Retinal pigment epithelial cell (primary cell): ENCODE measurements at places on chromosomes 7 and 10.

DNA sequence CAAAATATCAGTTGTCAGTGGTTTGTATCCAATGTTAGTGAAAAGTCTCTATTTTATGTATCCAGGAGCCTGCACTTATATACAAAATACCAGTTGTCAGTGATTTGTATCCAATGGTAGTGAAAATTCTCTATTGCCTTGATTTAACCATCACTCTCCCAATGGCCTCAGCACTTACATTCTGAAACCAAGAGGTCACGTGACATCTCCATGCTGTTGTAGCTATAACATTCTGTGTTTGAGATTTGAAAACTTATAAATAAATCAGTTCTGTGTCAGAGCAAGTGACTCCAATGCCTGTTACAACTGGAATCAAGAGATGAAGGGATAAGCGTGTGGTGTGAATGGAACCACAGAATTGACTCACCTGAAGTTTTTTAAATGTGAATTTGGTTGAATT is 30.6 kb upstream of the GATA3 start:
- no peak for DNase-seq

- no peak for DNase-seq
These were observed 39.2 kb upstream of the SLC35B4 start for GRCh38 chr7:134355927-134356326.

GRCh38 chr10:20855398-20856038 is 41.6 kb downstream of the NEBL start:
- DNase-seq: no peak

- DNase-seq: no peak
These were observed 91.8 kb downstream of the RGS10 start for GRCh38 chr10:119450606-119451299.

- no peak for DNase-seq
These were observed 113.3 kb downstream of the FANK1 start for GRCh38 chr10:126009650-126010049.

DNA sequence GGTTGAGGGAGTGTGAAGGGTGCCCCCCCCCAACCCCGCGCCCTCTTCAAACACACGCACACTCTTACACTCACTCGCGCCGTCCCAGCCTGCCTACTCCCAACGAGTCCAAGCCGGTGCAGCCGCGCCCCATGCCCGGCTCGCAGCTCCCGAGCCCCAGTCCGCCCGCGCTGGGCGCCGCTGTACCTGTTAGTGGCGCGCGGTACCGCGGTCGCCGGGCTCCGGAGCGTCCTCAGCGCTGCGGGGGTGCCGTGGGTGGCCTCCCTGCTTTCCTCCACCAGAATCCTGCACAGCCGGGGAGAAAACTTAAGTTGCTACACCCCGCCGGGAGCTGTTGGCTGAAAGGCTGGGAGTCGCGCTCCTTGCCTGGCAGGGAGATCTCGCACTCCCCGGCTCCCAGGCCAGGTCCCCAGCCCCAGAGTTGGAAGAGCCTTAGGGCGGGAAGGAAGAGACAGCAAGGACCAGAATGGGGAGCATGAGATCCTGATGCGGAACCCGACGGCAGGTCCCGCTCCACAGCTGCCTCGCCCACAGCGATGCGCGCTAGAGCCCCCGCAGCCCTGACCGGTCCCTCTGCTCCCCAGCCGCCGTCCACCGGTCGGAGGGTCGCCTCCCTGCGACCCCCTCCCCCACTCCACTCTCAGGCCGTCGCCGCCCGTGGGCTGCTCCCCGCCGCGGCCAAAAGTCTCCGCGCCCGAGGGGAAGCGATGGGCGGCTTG is 863 bp downstream of the ST8SIA6 start:
- no peak for DNase-seq

DNA sequence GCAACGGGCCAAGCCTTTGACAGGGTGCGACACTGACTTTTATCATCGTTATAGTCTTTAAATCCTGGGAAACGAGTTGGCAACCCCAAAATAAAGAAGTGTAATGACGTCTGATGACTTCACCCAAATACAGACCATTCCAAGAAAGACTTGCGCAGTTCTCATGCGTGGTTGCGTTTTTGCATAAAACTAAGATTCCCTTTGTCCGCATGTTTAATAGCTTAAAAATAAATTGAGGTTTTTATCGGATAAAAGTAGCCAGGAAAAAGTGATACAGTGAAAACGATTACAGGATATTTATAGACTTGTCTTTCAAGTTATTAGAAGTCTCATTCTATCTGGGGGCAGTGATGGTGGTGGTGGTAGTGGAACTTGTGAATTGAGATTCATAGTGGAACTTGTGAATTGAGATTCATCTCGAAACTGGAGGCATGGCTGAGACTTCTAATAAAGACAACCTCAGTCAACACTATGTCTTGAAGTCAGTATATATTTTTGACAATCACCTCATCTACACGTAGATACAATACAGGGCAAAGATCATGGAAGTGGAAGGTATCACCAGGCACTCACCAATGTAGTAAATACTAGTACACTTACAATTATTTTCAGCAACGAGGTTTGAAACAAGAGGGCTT is 1.2 kb upstream of the NAMPT start:
- DNase-seq: no peak

DNA sequence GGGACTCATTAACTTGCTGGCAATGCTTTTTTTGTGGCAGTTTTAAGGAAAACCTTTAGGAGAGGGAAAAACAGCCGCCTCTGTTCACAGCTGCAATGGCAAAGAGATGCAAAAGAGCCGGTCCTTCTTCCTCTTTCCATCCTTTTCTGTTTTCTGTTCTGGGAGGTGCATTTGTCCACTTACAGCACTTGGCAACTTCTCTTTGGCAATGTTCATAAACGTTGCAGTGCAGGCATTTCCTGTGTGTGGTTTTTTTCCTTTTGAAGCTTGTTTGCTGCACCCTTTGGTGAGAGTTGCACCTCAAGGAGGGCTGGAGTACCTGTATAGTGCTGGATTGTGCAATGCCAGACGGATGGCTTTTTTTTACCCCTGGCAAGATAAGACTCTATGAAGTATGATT is 53.9 kb upstream of the HABP2 start:
- no peak for DNase-seq

- no peak for DNase-seq
These were observed 24.9 kb downstream of the LUC7L2 start for GRCh38 chr7:139384611-139385010.

GRCh38 chr7:72577107-72577506 is 165.0 kb upstream of the CALN1 start:
- DNase-seq: no peak

DNA sequence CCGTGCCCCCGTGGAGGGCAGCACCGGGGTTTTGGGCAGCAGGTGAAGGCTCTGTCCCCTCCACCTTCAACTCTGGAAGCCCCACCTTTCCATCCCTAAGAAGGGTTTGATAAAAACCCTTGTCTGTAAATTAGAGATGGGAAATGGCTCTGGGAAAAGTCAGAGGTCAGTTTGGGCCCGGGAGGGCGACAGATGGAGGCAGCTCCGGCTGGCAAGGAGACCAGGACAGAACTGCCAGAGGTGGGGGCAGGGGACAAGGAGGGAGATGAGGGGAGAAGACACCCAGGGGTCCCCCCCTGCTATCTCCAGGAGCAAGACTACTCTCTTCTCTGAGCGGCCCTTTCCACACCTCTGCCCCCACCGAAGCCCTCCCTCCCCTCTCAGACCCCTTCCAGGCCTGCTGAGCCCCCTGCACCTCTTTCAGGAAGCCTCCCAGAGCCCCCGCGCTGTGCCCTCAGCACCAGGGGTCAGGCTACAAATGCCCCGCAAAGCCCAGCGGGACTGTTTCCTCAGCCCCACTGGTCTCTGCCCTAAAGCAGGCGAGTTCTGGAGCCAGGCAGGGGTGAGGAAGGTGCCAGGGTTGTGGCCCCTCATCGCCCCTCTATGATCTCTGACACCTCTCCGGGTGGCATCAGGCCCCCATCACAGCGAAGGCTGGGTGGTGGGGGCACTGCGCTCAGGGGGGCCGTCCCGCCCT is 980 bp upstream of the SH2B2 start:
- no peak for DNase-seq

DNA sequence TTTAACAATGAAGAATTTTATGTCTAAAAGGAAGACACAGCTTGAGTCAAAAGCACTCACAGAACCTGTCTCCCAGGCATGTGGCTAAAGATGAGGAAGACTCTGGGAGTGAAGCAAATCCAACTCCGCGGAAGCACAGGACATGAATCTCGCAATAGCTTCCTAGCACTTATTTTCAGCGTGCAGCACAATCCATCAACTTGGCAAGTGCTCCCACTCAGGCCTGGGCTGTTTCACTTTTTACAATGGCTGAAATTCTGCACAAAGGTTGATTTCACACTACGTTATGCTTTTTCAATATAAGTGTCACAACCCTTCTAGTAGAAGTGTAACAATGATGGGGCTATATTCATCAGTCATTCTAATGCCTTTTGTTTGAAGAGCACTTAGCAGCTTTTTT is 180.2 kb downstream of the XPNPEP1 start:
- no peak for DNase-seq

DNA sequence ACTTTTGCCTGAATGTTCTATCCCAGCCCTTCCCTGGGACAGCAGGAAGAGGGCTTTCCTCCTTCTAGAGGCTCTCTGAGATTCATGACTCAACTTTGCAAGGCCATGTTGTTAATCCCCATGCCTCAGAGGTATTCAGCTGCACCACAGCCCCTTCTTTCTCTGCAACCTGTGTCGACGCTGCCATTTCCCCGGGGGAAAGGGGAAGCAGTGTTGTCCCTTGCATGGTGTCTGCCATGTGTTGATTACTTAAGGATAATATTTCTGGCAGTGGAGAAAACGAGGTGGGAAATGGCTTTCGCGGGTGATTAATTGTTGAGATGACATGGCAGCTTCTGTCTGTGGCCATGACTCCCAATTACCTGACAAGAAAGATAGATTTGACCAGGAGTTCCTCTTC is 133.1 kb downstream of the SORCS3 start:
- no peak for DNase-seq

GRCh38 chr7:112399501-112399900 is 50.8 kb upstream of the IFRD1 start:
- no peak for DNase-seq

DNA sequence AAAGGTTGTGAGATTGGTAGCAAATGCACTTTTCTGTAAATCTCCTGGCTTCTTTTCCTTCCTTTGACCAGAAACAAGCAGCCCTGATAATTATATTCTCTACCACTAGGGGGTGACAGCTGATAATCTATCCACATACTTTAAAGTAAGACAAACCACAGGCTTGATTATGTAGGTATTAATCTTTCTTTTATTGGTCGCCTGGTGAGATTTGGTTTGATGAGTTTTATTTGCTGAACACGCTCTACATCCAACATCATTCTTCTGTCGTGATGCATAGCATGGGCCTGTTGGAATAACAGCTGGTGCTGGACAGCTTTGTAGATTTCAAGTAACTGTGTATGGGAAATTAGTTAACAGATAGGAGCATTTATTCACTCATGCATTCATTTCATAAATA is 63.5 kb downstream of the ZNF365 start:
- DNase-seq: no peak

- no peak for DNase-seq
These were observed 278.5 kb upstream of the NPY start for GRCh38 chr7:24005517-24005916.

DNA sequence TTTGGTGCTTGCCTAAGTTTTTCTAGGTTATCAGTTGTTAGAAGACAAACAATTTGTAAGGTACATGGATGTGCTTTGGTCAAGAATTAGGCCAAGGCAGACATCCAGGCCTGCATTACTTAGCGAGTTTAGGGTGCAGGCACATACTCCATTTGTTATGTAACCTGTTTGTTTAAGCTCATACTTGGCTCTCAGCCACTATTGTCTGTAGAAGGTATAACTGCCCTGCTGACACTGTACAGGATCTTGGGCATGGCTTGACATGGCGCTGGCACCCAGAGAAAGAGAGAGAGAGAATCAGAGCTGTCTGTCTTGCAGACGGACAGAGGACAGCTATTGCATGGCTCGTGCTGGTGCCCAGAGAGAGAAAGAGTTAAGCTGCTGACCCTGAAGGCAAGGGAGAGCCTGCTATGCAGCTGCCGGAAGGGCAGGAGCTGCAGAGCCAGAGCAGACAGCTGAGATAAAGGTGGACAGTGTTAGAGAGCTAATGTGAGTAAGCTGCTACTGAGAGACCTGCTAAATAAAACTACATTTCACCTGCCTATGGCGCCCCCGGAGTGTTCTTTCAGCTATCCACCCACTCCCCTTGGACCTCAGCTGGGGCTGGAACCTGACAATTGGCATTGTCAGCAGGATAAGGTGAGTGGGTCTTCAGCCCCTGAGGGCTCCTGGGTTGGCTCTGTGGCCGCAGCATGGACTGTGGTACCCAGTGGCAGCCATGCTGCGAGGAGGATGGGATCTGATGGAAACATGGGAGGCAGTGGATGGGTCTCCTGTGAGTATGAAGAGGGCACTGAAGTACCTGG is 120.9 kb upstream of the TMEM106B start:
- DNase-seq: no peak

DNA sequence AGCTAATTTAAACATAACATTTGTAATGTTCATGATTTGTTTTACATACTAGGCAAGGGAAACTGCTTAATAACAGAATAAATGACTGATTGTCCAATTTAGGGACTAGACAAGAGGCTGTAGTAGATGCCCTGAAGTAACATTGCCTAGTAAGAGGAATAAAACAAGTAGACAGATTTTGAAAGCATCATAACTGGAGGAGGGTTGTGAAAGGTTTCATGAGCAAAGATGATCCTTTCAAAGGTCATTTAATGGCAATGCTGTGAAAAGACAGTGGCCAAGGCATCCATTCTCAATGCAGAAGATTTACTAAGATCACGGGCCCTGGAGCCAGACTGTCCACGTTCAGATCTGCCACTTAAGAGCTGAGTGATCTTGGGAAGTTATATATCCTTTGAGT is 44.8 kb upstream of the HHEX start:
- DNase-seq: no peak

DNA sequence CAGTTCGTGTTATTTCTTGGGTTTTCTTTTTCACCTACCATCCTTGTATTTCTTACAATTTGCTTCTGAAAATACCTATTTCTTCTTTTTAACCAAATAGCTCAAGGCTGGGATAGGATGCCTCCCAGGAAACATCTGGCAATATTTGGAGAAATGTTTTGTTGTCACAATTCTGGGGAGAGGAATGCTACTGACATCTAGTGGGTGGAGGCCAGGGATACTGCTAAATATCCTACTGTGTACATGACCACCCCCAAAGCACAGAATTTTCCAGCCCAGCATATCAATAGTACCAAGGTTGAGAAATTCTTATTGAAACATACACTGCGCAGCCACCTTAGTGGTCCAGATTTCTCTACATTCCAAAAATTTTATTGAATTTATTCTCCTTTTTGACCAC is 55.5 kb downstream of the CNTNAP2 start:
- no peak for DNase-seq

- DNase-seq: no peak
These were observed 45.1 kb upstream of the OPTN start for GRCh38 chr10:13054844-13055243.

DNA sequence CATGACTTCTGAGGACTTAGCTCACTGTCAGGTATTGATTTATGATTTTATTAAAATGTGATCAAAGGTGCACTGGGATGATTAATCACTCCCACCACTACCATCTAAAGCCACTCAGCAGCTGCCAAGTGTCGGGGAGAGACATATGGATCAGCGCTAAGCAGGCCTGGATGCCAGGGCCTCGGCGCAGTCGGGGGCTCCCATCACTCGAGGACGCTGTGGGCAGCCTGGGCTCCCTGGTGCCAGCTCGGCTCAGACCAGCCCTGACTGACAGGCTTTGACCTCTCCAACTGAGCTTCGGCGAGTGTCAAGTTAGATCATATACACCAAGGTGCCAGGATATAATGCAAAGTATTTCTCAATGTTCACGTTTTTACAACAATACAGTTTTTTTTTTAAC is 267.7 kb downstream of the ACTR3B start:
- no peak for DNase-seq
